ENCODE measurements at places on chromosomes 5 and 9. TPM values are rescaled to one million over a fixed set of nuclear protein-coding genes. Genes with fewer than 3 reads are reported as not detected.

GRCh38 chr9:136031741-136032730 is 63.1 kb downstream of the NACC2 start:
- DNase-seq: no peak

GRCh38 chr9:78577156-78577906 is 280.4 kb downstream of the PSAT1 start:
- no peak for DNase-seq

DNA sequence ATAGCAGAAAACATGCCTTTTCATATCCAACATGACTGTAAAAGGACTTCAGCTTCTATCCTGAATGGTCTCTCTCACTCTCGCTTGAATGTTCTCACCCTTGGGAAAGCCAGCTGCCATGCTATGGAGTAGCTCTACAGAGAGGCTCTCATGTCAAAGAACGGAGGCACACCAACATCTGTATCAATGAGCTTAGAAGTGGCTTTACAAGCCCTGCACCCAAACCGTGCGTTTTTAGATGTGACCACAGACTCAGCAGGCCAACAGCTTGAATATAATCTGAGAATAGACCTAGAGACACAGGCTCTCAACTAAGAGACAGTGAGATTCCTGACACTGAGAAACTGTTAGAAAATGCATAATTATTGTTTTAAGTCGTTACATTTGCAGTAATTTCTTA is 1231.6 kb upstream of the CDH9 start:
- no peak for DNase-seq

DNA sequence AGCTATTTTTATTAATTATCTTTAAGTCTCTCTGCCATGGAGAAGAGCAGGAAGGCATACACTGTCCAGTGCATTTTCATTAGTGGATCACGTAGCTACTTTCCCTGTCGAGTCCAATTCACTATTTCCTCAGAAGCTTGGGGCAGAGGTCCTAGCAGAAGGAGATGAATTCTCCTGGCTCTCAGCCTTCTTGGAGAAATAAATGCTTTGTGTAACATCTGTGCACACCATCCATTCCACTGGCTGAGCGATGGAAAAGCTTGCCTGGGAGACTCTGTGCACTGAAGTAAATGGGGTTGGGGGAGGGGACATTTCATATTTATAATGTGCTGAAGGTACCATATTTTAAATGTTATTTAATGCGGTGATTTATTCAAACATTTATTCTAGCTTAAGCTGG is 23.4 kb downstream of the PROP1 start:
- no peak for DNase-seq

- DNase-seq: no peak
These were observed 20.4 kb downstream of the CDK5RAP2 start for GRCh38 chr9:120559546-120559945.

DNA sequence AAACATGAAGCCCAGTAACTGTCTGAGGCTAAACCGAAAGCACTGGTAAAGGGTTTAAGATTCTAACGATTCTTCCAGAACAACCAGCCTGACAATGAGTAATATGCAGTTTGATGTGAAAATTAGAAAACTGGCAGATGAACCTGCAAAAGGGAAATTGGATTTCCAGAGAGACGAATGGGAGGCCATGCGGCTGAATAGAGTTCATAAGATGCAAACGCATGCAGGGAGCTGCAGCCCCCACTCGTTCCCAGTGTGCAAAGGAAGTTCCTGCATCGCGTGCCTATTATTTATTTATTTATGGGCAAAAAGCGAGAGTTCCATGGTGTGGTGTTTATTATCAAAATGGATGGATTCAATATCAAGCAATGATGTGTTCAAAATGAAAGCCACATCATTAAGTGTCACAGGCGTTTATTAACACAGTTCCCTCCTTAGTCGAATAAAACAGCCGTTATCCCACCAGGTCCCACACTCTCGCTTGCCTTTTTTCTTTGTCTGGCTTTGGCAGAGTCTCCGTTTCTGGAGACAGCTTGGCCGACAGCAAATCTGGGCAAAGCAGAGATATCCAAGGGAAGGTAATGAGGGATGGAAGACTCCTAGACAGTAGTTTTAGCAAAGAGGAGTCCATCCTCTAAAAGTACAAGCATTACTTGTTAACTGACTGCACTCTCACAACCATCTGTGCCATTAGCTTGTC is 451.4 kb downstream of the KDM4C start:
- DNase-seq: no peak

DNA sequence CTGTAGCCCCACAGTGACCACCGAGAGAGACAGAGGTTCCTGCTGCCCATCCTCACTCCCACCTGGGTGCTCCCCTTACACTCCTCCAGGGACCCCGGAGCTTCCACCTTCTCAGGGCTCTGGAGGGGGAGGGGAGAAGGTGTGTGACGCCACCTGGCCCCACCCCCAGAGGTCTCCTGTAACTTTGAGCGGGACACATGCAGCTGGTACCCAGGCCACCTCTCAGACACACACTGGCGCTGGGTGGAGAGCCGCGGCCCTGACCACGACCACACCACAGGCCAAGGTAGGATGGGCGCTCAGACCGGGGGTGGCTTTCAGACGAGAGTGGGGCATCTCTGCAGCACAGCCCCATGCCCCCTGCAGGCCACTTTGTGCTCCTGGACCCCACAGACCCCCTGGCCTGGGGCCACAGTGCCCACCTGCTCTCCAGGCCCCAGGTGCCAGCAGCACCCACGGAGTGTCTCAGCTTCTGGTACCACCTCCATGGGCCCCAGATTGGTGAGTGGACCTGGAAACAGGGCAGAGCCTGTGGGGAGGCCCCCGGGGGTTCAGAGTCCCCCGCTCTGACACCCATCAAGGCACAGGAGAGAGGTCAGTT is 4.5 kb downstream of the MAMDC4 start:
- no peak for DNase-seq

DNA sequence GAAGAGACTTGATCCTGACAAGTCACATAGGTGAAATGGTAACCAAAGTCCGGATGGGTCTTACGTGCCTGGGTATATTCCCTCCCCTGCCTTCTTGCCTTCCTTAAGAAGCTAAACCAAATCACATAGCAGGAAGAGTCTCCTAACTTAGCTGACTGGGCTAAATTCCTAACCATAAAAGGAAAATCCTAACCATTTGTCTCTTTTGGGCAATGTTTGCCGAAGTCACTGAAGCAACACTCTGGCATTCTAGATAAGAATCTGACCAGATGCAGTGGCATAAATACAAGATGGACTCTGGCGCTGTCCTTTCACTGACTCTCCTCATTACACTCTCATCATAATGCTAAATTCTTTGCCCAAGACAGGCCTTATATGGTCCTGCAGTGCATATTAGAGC is 625.5 kb upstream of the RORB start:
- no peak for DNase-seq

DNA sequence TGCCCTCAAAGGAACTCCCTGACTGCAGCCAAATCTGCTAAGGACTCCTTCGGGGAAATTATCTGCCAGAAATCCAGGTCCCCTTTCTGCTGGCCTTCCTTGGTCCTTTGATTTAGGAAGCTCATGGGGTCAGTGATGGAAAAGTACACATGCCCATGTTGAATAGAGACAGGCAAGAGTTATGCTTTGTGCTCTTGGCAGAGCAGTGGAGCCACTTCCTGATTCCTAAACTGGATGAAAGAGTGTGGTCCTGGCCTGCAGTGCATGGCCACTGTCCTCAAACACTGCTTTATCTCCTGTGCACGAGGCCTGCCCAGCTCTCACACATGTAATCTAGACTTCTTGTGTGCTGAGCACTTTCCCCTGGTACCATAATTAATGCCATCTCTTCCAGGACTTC is 2.0 kb upstream of the EBF1 start:
- DNase-seq: no peak

GRCh38 chr9:109088221-109088620 is 31.5 kb downstream of the TMEM245 start:
- DNase-seq: no peak

GRCh38 chr5:153896701-153897100 is 142.0 kb downstream of the FAM114A2 start:
- no peak for DNase-seq

- DNase-seq: no peak
These were observed 218.2 kb downstream of the GADD45G start for GRCh38 chr9:89822996-89823395.

DNA sequence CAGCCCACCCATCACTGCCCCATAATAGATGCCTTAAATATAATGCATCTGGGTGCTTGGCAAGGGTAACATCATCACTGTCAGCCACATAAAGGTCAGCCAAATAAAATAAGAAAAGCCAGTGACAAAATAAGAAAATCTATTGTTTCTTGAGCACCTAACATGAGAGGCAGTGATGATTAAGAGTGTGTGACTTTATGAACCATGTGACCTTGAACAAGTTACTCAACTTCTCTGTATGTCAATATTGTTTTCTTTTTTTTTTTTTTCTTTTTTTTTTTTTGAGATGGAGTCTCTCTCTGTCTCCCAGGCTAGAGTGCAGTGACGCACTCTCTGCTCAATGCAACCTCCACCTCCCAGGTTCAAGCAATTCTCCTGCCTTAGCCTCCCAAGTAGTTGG is 98.7 kb downstream of the CDK5RAP2 start:
- DNase-seq: no peak

GRCh38 chr9:75432888-75433287 is 344.6 kb downstream of the OSTF1 start:
- no peak for DNase-seq

DNA sequence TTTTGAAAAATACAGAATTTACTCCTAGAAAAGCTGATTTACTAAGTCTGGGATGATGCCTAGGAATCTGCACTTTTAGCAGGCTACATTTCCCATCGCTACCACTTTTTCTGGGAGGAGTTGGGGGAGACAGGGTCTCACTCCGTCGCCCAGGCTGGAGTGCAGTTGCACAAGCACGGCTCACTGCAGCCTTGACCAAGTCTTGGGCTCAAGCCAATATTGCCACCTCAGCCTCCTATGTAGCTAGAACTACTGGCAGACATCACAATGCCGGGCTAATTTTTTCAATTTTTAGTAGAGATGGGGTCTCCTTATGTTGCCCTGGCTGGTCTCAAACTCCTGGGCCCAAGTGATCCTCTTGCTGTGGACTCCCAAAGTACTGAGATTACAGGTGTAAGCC is 85.9 kb downstream of the NR6A1 start:
- DNase-seq: no peak

- no peak for DNase-seq
These were observed 30.2 kb upstream of the ALDH1A1 start for GRCh38 chr9:72983056-72983455.

GRCh38 chr5:127330116-127330515 is 39.5 kb downstream of the MEGF10 start:
- DNase-seq: no peak

DNA sequence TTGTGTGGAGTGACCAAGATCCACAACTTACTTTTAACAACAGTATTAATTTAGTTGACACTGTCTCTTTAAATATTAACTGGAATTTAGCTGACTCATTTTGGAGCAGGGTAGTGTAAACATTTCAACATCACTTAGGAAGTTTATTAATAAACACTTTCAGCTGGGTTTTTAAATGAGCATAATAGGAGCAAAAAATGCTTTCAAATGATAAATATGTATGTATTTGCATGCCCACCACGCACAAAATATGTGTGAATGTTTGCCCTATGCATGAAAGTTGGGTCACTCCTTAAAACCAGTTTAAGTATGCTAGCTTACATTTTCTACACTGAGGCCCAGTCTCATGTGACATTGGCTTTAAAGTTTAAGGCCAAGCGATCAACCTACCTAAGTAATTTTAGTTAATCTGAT is 2.9 kb downstream of the ZFAND5 start:
- DNase-seq: no peak

- DNase-seq: no peak
These were observed 236.1 kb downstream of the CETN3 start for GRCh38 chr5:90173299-90174030.

GRCh38 chr5:34535433-34535832 is 120.7 kb upstream of the RAI14 start:
- no peak for DNase-seq

- no peak for DNase-seq
These were observed 83.5 kb downstream of the DAP start for GRCh38 chr5:10677533-10677932.

DNA sequence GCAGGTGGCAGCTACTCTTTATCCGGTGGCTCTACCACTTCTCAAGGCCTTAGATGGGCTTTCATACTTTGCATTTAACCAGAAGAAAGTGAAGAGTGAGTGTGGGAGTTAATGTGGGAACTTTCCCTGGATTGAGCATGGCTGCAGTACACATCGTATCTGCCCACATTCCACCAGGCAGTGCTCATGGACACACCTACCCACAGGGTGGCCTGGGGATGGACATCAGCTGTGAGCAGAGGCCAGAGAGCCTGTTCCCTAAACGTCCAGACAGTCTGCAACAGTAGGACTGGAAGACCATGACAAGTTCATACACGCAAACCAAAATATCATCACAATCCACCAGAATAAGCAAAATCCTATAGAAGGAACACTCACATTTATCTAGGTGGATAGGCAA is 213.8 kb downstream of the IRX1 start:
- DNase-seq: no peak

DNA sequence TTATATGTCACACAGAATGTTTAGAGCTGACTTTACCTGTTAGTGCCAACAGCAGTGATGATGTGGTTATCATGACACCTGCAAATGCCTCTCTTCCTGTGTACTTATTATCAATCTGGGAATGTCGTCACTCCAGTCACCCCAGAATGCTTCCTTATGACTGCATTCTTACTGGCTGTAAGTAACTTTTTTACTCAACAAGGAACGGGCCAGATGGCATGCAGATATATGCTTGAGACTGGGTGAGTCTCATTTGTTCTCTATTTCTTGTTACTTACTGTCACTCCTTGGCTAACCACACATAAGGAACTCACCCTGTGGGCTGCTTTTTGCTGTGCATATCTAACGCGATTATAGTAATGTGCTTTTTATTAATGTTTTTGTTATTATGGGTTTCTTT is 385.5 kb upstream of the MEF2C start:
- DNase-seq: peak; percentile 82

GRCh38 chr5:169569513-169569912 is 14.1 kb upstream of the SPDL1 start:
- no peak for DNase-seq

GRCh38 chr5:173643964-173644363 is 27.5 kb upstream of the BOD1 start:
- no peak for DNase-seq

GRCh38 chr5:95771892-95772291 is 40.8 kb downstream of the RHOBTB3 start:
- DNase-seq: no peak

The HINT1 gene
- total RNA-seq: 301 TPM

The TXNDC8 gene
- total RNA-seq: not detected

The DMGDH gene
- total RNA-seq: 1.3 TPM

The HAVCR2 gene
- 5.9 TPM for total RNA-seq

The FOCAD gene
- 26.4 TPM for total RNA-seq

The SPAG8 gene
- total RNA-seq: 3.2 TPM

The CFAP77 gene
- not detected for total RNA-seq

The FLT4 gene
- total RNA-seq: 0.27 TPM

The NOP16 gene
- total RNA-seq: 16.7 TPM

The SLCO4C1 gene
- under 0.01 TPM for total RNA-seq

The IFNA21 gene
- not detected for total RNA-seq

Data from hematopoietic multipotent progenitor cell (in vitro differentiated cells).